ENCODE measurements at places on chromosomes 3 and 15. TPM values are rescaled to one million over a fixed set of nuclear protein-coding genes. Genes with fewer than 3 reads are reported as not detected.

LRRN1 gene
- not detected for total RNA-seq

PLSCR5 gene
- not detected for total RNA-seq

IQCB1 gene
- total RNA-seq, result 10.3 TPM

TJP1 gene
- total RNA-seq, result 78.7 TPM

RTP3 gene
- not detected for total RNA-seq

RBP2 gene
- total RNA-seq, result not detected

AMT gene
- 0.29 TPM for total RNA-seq

AHSG gene
- not detected for total RNA-seq

COL7A1 gene
- total RNA-seq, result 199 TPM

FAM3D gene
- total RNA-seq, result not detected

EBLN2 gene
- total RNA-seq, result 0.38 TPM

OXTR gene
- total RNA-seq, result 11.7 TPM

CLRN1 gene
- total RNA-seq, result not detected

PLA2G4E gene
- total RNA-seq, result not detected

FBLN2 gene
- 1.5 TPM for total RNA-seq

TMC3 gene
- not detected for total RNA-seq

ISLR2 gene
- 0.29 TPM for total RNA-seq

SETD2 gene
- total RNA-seq, result 17.8 TPM

DOCK3 gene
- total RNA-seq, result 0.43 TPM

SLC24A1 gene
- total RNA-seq, result 5.5 TPM

OCA2 gene
- total RNA-seq, result 0.13 TPM

PRR20G gene
- total RNA-seq, result not detected

CYB561D2 gene
- total RNA-seq, result 23.0 TPM

DYNC1LI1 gene
- total RNA-seq, result 38.9 TPM

PSTPIP1 gene
- total RNA-seq, result not detected

BOC gene
- 7.5 TPM for total RNA-seq

ARPIN gene
- 12.6 TPM for total RNA-seq

SGO1 gene
- total RNA-seq, result 18.5 TPM

ACTC1 gene
- 0.52 TPM for total RNA-seq

DNAJA4 gene
- total RNA-seq, result not detected

FGD5 gene
- not detected for total RNA-seq

ZBBX gene
- not detected for total RNA-seq

KAT2B gene
- 6.6 TPM for total RNA-seq

PRICKLE2 gene
- 2.6 TPM for total RNA-seq

FBXO40 gene
- not detected for total RNA-seq

SAMMSON gene
- total RNA-seq, result not detected

CCR9 gene
- not detected for total RNA-seq

WDR93 gene
- 0.20 TPM for total RNA-seq

MASP1 gene
- total RNA-seq, result 0.06 TPM

GOLGA8G gene
- not detected for total RNA-seq

KBTBD13 gene
- total RNA-seq, result 0.02 TPM

PPIB gene
- total RNA-seq, result 774 TPM

FAM107A gene
- total RNA-seq, result not detected

CSTA gene
- total RNA-seq, result 1.2 TPM

C3orf70 gene
- total RNA-seq, result not detected

CTNNB1 gene
- 169 TPM for total RNA-seq

CFAP20DC gene
- total RNA-seq, result 1.7 TPM

SPRED1 gene
- 9.9 TPM for total RNA-seq

CPA3 gene
- total RNA-seq, result not detected

MYZAP gene
- total RNA-seq, result 0.51 TPM

FLNB gene
- 320 TPM for total RNA-seq

ATP8B4 gene
- 1.6 TPM for total RNA-seq

SLC2A2 gene
- not detected for total RNA-seq

SLC15A2 gene
- total RNA-seq, result 0.36 TPM

COL6A6 gene
- total RNA-seq, result not detected

PLCH1 gene
- 1.0 TPM for total RNA-seq
